ENCODE measurements at places on chromosomes 16 and 17. TPM values are rescaled to one million over a fixed set of nuclear protein-coding genes. Genes with fewer than 3 reads are reported as not detected.

DNA sequence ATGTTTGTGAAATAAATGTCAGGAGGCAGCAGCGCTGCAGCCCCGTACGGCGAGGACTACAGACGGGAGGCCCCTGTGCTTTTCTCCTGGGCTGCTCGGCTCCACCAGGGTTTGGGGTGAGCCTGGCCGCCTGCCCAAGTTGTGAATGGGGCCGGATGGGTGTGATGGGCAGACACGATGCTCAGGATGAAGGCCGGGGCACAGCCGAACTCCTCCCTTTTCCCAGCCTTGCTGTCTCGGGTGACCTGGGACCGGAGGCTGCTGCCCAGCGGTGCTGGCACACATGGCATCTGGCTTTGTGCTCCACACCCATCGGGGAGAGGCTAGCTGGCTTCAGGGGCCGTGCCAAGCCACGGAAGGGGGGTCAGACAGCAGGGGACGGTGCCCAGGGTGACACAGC is 34.2 kb upstream of the ZFPM1 start:
- DNase-seq = no peak

DNA sequence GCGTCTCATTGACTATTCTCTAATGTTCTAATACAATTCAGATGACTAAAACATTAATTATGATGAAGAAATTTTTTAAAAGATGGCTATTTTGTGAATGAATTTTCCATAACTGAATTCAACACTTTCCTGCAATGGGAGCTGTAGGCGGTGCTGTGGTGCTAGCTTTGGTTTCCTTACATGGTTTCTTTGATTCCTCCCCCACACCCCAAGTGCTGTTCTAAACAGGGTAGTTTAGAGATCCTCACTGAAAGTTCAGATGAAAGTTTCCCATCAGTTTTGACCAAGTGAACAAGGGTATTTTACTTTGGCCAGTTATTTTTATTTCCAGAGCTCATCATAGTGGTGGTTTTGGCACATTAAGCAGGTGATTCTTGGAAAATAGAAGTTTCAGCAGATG is 26.0 kb upstream of the MRC2 start:
- no peak for DNase-seq

CDIPT gene
- total RNA-seq = 63.4 TPM

DNA sequence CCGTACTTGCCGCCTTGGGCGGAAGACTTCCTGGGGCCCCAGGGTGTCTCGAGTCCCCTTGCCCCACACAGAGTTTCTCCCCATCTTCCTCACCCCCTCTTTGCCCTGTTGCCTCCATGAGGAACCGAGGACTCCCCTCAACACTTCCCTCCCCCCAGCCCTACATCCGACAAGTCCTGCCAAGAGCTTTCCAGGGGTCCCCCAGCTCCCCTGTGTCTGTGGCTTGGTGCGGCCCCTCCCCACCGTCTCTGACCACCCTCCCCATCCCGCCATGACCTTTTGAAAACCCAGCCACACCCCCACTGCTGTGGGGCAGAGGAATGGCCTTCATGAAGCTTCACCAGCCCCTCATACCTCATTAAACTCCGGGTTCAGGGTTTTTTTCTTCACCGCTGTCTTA is 11.4 kb downstream of the SCGB1C2 start:
- no peak for DNase-seq

GRCh38 chr16:55120826-55121225 is 190.2 kb downstream of the IRX5 start:
- no peak for DNase-seq

E4F1 gene
- 24.5 TPM for total RNA-seq

- peak; percentile 64 for DNase-seq
Observed at GRCh38 chr16:75256696-75257343, 5.4 kb upstream of the BCAR1 start.

ASIC2 gene
- total RNA-seq = 3.9 TPM

NCBP3 gene
- total RNA-seq = 75.9 TPM

DNA sequence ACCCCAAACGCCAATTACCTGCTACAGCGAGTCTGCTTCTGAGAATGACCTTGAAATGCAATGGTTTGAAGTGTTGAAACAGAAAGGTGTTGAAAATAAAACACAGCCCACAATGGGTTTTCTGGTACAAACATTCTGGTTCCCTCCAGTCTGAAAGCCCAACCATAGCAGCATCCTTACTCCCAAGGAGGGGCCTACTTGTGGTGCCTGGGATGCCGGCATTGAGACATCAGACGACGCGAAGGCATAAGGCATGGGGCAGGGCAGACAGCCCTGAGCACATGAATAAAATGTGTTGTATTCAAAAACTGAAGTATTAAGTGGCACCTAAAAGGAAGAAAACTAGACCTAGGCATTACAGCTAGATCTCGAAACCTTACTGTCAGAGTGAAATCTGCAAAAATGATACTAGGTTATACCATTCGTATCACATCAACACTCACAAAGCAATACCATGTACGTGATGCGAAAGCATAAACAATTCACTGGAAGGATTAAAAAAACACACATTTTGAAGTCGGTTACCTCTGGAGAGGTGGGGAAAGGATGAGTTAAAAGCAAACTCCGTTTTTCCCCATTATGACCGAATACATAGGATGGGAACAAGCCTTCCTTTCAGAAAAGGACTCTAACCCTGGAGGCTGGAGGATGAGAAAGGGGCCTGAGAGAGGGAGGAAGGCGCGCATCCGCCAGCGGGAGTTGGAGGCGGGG is 702 bp downstream of the NUDT21 start:
- peak; percentile 50 for DNase-seq

DNA sequence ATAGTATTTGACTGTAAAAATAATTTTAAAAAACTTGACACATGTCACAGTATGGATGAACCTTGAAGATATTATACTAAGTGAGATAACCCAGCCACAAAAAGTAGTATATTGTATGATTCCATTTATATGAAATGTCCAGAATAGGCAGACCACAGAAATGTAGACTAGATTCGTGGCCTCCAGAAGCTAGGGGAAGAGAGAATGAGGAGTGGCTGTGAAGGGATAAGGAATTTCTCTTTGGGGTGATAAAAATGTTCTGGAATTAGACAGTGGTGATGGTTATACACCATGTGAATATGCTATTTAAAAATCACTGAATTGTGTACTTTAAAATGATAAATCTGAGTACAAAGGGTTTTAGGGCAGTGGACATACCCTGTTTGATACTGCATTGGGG is 253.1 kb upstream of the DYNLRB2 start:
- DNase-seq = no peak
